Activated T-helper 1 cell treated with Interleukin-2 at 50 U/mL for 16 hours (primary cell): ENCODE measurements at places on chromosomes 3 and 15.

DNA sequence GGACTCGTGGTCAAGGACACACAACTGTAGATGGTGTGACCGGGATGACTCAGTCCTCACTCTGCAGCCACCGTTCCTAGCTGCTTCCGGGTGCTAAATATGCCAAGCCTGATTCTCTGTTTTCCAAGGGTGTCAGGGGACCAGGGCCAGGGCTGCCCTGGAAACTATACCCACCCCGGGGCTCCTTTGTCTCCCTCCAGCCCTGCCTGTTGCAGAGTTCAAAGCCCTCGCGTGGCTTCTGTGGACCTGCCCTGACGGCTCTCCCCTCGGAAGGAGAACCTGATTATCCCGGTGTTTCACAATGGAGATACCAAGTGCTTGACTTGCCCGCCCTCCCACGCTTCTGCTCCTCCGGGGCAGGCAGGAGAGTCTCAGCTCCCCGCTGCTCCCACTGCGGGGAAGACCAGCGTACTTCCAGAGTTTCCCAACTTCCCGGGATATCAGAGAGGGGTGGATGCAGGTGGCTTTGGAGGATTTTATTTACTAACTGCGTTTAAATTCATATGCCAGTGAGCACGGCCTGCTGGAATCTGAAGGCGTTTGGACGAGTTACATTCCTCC lies 125.0 kb downstream of the ASB7 start:
- DNase-seq, result no peak

- DNase-seq, result no peak
Observed at GRCh38 chr3:109275702-109276293, 40.5 kb downstream of the DPPA2 start.

- DNase-seq, result no peak
Observed at GRCh38 chr3:158710601-158711000, 21.7 kb downstream of the RARRES1 start.

DNA sequence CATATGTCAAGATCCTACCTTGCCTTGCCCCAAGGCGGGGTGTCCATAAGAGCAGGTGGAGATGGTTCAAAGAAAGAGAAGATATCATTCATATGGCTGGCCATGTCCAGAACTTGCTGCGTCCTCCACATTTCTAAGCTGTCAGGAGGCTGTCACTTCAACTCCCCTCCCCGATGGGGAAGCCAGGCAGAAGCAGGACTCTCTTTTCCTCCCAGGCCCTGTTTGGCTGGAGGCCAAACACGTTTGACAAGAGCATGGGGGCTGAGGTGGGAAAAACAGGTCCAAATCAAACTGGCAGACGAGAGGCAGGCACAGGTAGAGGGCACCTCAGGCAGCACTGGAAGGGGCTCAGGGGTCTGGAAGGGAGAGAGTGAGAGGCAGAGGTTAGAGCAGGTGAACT lies 37.7 kb downstream of the MESD start:
- no peak for DNase-seq

GRCh38 chr3:10506696-10507095 lies 1.3 kb upstream of the ATP2B2 start:
- no peak for DNase-seq

GRCh38 chr3:35739964-35740527 lies 100.7 kb downstream of the ARPP21 start:
- no peak for DNase-seq
